ENCODE measurements at places on chromosomes 1 and 21.

- no peak for DNase-seq
Measured at GRCh38 chr1:155192346-155193274, 15.1 kb downstream of the THBS3 start.

DNA sequence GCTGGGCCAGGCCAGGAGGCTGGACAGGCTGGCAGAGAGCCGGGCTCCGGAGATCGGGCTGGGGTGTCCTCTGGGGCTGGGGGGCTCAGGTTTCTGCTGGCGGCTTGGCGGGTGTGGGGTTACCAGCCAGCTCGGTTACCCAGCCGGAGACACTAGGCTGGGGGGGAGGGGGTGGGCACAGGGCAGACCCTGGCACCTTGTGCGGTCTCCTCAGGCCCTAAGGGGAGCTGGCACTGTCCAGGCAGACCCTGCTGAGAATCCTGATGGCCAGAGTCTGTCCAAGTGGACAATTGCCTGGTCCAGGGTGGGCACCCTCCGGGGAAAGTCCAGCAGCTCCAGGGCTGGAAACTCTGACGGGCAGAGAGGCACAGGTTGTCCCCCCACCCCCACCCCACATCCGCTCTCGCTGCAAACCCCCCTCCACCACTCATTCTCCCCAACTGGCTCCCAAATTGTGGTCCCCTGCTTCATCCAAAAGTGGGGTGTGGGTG lies 6.7 kb downstream of the ZBTB7B start:
- DNase-seq = no peak

DNA sequence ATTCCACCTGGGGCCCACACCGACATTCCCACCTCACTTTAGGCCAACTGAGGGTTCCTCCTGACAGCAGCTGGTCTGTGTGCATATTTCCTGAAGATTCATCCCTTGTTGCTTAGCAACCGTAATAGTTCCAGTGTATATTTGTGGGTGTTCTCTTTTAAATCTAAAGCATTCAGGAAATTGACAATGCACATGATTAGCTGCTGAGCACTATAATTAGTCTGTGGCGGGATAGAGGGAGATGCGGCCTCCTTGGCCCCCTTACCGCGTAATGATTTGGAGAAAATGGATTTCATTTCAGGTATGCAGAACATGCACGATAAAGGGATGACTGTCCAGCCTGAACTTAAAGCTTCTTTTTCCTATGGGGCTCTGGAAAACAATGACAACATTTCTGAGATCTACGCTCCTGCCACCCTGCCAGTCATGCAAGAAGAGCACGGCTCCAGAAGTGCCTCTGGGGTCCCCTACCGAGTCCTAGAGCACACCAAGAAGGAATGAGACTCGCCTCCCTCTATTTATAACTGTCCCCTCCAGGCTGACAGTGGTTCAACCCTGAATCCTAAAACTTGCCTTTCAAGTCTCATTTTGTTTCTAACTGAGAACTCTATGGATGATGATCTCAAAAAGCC lies 33.8 kb upstream of the RCAN3 start:
- DNase-seq = peak; percentile 32

GRCh38 chr1:204801211-204801610 lies 69.5 kb upstream of the NFASC start:
- no peak for DNase-seq

GRCh38 chr1:50047916-50048694 lies 24.4 kb upstream of the AGBL4 start:
- DNase-seq = peak; percentile 5

GRCh38 chr1:108200687-108201051 lies 526 bp upstream of the SLC25A24 start:
- DNase-seq = peak; percentile 72

GRCh38 chr1:226882631-226883409 lies 12.4 kb downstream of the PSEN2 start:
- peak; percentile 34 for DNase-seq

DNA sequence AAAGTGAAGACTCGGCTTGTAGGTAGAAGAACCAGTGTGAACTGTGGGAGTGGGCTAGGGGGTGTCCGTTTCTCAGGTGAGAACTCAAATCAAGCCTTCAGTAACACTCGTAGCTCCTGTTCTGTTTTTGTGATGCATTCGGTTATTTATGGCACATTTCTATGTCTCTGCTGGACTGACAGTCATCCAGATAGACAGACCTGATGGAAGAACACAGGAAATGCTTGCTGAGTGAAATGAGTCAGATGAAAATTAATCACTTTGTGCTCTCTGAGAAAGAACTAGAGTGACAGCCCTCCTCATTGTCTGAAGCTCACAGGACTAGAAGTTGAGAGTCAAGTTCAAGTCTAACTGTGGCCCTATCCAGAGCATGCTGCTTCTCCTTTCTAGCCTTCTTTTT lies 360.1 kb upstream of the PLXNA2 start:
- peak; percentile 81 for DNase-seq

GRCh38 chr1:199784138-199784895 lies 243.2 kb upstream of the NR5A2 start:
- peak; percentile 51 for DNase-seq

- DNase-seq = no peak
Measured at GRCh38 chr1:185241127-185241526, 75.9 kb downstream of the IVNS1ABP start.

GRCh38 chr1:32112806-32113375 lies 5.0 kb downstream of the KPNA6 start:
- no peak for DNase-seq

Measured in fibroblast of skin of right biceps (primary cell).